NCI-H748 treated with DMSO at 0.1 percent for 48 hours (cell line): ENCODE measurements at places on chromosomes 2 and 18.
A peak's percentile ranks its signal among the peaks of the same experiment; 100 is the strongest.

DNA sequence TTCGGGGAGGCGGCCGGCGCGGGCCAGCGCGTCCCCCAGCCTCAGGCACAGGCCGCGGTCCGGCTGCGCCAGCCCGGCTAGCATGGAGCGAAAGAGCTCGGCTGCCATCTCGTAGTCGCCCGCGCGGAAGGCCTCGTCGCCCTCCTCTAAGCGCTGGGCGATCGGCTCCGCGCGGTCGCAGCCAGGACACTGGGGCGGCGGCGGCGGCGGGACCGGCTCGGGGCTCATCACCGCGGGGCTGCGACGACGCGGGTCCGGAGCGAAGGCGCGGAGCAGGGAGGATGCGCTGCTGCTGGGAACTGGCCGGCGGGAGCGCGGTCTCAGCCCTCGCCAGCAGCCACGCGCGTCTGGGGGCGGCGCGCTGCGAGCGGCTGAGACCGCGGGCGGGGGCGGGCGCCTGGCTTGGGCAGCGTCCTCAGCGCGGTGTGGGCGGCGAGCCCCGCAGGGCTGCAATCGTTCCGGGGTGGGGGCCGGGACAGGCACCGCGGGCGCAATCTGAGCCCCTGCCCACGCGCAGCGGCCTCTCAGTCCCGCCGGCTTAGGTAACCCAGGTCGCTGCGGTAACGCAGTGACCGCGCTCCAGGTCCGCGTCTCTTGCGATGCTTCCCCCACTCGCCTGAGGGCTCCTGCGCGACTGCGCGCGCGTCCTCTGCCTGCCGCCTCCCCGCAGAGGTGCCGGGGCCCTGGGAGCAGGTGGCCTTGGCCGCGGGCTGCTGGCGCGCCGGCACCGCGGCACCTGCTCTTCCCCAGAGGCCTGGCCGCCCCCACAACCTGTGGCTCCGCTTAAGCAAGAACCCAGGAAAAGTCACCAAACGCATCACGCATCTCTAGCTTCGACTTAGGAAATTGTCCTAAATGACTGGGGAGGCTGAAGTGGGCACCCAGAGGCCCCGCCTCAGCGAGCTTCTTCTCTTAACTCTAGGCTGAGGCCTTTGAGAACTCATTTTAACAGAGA lies at the start of gene LONRF2:
LONRF2 (minus strand) TSS at position 636 of the 955 bp plus-strand sequence; CDS start at position 228, 408 bp downstream.
- DNase-seq = peak; percentile 18

GRCh38 chr2:121776361-121776760 lies 20.9 kb downstream of the TSN start:
- DNase-seq = no peak

GRCh38 chr18:2716394-2717326 lies 61.1 kb downstream of the SMCHD1 start:
- DNase-seq = no peak

- no peak for DNase-seq
Measured at GRCh38 chr2:64678771-64679590, 25.3 kb upstream of the SERTAD2 start.

DNA sequence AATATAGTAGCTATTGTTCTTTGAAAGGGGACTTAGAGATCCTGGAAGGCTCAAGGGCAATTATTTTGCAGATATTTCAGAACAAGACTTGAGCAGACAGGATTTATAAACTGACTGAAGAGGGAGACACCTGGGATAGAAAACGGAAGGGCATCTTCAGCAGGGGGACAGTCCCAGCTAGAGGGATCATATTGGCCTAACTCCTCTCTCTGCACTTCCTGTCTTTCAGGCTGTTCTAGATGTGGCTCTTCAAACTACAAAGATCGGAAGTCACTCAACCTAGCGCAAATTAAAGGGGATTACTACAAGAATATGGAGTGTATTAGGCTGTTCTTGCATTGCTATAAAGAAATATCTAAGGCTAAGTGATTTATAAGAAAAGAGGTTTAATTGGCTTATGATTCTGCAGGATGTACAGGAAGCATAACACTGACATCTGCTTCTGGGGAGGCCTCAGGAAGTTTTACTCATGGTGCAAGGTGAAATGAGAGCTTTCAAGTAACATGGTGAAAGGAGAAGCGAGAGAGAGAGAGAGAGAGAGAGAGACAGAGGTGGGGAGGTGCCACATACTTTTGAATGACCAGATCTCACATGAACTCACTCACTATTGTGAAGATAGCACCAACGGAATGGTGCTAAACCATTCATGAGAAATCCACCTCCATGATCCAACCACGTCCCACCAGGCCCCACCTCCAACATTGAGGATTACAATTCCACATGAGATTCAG lies 5.3 kb upstream of the CTIF start:
- no peak for DNase-seq

GRCh38 chr2:173590276-173590861 lies 235.7 kb downstream of the CDCA7 start:
- peak; percentile 97 for DNase-seq

- DNase-seq = no peak
Measured at GRCh38 chr2:146786396-146786795, 1058.4 kb upstream of the ACVR2A start.

DNA sequence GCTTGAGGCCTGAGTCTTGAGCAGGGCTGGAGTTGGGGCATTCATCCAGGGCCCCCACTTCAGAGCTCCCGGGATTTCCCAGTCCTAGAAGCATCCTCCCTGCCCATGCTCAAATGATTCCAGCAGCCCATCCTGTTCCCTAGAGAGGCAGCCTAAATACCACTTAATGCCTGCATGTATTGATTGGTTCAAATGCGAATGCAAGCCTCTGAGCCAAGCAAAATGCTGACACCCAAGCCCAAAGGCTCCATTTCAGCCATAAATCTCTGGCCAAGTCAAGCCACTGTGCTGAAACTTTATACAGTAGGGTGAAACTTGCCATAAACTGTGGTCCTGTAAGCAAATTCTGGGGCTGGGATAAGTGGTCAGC lies 279.8 kb downstream of the CLIP4 start:
- no peak for DNase-seq

GRCh38 chr2:121099329-121100290 lies 185.4 kb downstream of the TFCP2L1 start:
- no peak for DNase-seq

- no peak for DNase-seq
Measured at GRCh38 chr18:11031966-11032365, 117.4 kb downstream of the PIEZO2 start.

GRCh38 chr2:19767899-19768298 lies 133.9 kb downstream of the TTC32 start:
- no peak for DNase-seq

- DNase-seq = no peak
Measured at GRCh38 chr2:160270571-160271113, 70.6 kb upstream of the ITGB6 start.

GRCh38 chr2:11996618-11997017 lies 250.2 kb downstream of the LPIN1 start:
- DNase-seq = no peak

DNA sequence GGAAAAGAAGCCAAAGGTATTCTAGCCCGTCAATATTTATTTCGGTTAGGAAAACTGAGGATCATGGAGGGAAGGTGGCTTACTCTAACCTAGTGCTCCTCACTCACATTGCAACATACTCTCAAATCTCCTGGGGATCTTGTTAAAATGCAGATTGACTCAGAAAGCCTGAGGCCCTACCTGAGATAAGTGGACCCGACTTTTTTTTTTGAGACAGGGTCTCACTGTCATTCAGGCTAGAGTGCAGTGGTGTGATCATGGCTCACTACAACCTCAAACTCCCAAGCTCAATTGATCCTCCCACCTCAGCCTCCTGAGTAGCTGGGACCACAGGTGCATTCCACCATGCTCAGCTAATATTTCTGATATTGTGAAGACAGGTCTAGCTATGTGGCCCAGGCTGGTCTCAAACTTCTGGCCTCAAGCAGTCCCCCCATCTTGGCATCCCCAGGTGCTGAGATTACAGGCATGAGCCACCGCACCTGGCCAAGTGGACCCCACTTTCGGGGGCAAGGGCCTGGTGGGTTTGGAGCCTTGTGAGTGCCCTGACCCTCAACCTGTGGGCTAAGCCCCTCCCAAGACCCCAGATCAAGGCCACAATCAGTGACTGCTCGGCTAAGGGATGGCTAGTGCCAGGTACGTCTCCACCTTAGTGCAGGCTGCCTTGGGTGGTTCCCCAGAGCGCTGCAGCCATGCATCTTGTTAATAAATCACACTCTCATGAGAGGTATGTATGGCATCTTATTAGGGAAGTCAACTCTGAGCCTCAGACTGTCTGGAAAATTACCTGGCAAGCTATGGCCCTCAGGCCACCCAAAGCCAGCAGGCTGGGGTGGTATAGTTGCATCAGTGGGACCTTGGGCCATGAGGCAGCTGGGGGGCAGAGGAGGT lies 1.1 kb upstream of the NEURL3 start:
- no peak for DNase-seq

DNA sequence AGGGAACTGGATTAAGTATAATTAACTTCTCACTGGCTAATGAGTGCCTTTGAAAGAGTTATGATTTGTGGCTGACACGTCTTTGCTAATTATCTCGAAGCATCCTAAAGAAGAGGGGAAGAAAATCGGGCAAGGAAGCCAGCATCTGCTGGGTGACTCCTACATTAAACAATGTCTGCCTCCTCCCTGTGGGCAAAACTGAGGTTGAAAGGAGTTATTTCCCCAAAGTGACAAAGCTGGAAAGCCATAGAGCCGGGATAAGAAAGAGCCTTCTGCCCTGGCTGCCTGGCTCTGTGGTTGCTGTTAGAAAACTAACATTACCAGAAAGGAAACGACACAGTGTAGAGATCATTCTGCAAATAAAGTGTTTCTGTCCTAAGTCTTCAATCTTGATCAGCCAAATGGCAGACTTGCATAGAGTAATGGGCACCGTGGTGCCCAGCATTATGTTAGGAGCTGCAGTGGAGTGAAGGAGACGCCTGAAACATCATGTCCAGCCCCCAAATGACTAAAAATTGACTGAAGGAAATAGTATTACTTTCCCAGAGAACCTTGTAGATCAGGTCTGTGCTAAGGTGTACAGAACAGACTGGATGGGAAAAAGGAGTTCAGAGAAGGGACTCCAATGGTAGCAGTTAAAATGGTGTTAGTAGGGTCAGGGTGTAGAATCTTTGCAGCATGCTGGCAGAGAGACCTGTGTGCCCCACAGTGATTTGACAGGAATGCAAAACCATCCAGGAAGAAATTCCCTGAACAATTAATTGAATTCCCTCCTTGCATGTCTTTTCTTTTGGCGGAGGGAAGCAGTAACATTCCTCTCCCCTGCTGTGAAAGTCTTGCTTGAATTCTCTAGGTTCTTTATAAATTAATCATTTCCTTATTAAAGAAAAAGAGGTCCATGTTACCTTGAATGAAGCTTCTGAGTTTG lies 44.4 kb downstream of the ALPK2 start:
- no peak for DNase-seq

- DNase-seq = no peak
Measured at GRCh38 chr2:50879457-50879856, 152.5 kb downstream of the NRXN1 start.

GRCh38 chr18:47209171-47209570 lies 33.0 kb upstream of the IER3IP1 start:
- DNase-seq = no peak

GRCh38 chr2:29106980-29107388 lies 8.2 kb upstream of the CLIP4 start:
- DNase-seq = no peak

- DNase-seq = no peak
Measured at GRCh38 chr2:58709274-58709673, 468.1 kb upstream of the FANCL start.

DNA sequence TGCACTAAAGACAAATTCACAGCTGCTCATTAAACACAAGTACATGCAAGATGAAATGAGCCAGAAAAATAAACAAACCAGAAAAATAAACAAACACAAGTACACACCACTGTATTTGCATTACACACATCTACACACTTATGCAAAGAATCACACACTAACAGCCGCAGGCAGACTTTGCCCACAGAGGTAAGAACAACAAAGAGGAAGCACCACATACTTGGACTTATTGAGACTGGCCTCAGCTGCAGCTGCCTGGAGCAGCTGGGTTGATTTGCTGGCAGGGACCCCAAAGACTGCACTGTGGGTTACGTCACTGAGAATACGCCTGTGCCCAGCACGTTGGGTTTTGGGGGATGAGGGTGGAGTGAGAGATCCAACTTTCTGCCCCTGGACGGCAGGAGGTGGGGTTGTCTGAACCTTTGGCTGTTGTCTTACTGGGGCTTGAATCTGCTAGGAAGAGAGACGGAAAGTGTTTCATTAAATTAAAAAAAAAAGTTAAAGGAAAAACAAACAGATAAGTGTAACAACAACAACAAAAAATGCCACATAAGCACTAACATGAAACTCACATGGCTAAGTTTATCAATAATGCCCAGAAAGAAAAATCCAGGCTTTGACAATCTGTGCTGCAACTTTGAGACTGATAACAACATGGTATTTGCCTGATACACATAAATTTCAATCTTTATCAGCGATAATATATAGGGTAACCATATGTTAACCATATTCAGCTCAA lies 71.9 kb upstream of the NFU1 start:
- DNase-seq = no peak

DNA sequence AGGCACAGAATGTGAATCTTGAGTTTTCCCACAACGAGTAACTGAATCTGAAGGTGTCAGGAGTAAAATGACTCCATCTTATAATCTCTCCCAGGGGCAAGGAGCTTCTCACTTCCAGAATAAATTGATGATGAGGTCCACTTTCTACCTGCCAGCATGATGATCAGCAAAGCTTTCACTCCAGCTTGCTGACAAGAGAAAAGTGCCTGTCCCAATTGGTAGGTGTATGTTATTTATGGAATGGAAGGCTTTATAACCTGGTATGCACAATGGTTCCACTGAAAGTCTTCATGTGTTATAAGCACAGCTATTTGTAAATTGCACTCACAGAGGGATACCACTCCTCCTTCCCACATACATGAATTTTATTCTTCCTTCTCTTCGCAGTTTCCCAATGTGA lies 401.0 kb upstream of the UBE2E3 start:
- no peak for DNase-seq

GRCh38 chr2:47334356-47335136 lies 68.4 kb upstream of the MSH2 start:
- no peak for DNase-seq

GRCh38 chr18:56196495-56197225 lies 441.7 kb downstream of the TXNL1 start:
- no peak for DNase-seq

- DNase-seq = no peak
Measured at GRCh38 chr2:46950314-46950713, 34.7 kb upstream of the MCFD2 start.

DNA sequence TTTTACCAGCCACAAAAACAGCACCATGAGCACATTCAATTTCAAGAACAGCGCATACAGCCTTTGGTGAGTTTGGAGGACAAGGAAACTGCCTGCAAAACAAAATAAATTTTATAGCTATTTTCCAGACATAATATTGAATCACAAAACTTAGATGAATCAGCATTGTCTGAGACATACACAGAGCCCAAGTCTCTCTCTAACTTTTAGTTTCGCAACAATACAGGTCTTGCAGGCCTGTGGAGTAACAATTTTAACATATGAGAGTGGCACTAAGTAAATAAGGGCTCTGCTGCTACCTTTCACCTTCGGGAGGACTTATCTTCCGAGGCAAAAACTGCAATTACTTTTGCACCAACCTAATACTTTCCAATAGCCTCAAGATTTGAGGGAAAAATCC lies 56.1 kb upstream of the PEX13 start:
- DNase-seq = no peak

GRCh38 chr2:174027956-174028355 lies 62.8 kb upstream of the SP3 start:
- DNase-seq = no peak
